ENCODE measurements at places on chromosomes 1 and 21.

GRCh38 chr1:177165069-177165439 lies 542 bp upstream of the ASTN1 start:
- no peak for DNase-seq

DNA sequence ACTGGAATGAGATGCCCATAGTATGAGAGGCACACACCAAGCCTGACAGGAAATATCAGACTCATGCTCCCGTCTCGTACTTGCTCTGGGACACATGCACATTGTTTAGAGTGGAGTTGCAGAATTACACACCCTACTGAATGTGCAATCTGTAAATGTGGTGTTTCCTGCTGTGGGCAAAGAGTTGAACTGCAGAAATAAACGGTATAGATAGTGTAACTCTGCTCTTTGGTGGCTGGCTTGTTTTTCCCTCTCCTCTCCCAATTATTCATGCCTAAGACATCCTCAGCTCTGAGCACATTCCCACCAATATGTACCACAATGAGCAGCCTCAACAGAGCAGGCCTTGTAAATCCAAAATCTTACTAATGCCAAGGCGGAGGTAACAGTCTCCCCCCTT lies 90.1 kb upstream of the DIRAS3 start:
- DNase-seq = no peak

DNA sequence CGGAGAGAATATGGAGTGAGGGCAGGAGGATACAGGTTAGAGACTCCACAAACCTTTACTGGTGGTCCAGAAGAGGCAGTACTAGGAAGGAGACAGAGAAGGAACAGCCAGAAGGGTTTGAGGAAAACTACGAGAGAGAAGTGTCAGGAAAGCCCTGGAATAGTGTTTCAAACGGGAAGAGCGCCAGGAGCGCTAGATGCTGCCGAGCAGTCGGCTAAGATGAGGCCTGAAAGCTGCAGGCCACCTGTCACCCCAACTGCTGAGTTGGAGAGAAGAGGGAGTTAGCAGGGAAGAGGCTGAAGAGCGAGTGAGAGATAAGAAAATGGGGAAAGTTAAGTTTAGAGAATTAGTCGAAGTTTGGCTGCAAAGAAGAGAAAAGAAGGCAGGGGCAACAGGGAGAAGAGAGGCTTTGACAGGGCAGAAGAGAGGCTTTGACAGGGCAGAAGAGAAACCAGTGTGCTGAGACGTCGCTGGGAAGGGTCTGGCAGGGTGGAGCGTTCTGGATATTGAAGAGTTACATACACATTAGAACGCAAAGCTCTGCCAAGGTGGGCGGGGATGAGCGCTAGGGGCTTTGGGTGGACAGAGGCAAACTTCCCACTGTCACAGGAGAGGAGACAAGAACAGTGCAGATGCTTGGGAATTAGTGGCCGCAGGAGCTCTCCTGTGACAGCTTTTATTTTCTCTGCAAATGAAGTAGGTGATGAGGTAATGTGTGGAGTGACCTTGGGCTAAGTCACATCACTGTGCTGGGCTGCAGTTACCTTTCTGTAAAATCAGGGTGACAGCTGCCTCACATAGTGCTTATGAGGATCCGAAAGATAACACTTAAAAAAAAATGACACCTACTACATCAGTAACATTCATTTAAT lies 31.2 kb downstream of the PCSK9 start:
- no peak for DNase-seq

- no peak for DNase-seq
Measured at GRCh38 chr1:21911205-21912001, 25.7 kb downstream of the HSPG2 start.

DNA sequence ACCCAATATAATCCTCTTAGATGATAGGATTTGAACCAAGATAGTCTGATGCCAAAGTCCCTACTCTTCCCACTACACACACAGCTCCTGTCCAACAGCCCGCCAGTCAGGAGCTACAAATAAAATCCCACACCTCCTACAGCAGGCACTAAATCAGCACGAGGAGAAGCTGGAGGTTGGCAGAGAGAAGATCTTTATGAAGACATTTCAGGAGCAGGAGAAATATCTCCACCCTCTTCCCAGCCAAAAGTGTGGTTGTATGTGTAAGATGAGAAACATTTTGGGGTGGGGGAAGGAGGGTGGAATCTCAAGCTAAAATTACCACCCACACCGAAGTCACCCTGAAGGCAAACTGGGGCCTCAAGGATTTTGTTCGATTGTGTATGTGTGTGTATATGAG lies 54.5 kb downstream of the PLXNA2 start:
- no peak for DNase-seq
